Amniotic stem cell (primary cell): ENCODE measurements at places on chromosomes 1 and 21.

- DNase-seq: no peak
These were observed 41.3 kb downstream of the COL6A1 start for GRCh38 chr21:46022551-46023525.

DNA sequence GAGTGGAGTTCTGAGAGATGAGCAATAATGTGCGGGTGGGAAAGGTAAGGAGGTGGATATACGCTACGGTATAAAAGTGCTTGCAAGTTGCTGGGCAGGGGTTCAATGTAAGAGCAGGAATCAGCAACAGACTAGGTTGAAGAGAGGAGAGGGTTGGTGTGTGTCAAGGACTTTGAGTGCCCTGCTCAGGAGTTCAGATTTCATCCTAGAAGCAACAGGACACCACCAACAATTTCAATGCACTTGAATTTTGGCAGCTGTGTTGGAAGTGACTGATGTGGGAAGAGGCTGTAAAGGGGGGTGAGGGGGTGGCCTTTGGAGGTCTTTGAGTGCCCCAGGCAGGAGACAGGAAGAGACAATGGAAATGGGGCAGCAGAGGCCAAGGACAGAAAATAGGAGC, 57.3 kb downstream of the RHOU start:
- no peak for DNase-seq

GRCh38 chr21:45002381-45003204, 62.8 kb downstream of the SLX9 start:
- no peak for DNase-seq

DNA sequence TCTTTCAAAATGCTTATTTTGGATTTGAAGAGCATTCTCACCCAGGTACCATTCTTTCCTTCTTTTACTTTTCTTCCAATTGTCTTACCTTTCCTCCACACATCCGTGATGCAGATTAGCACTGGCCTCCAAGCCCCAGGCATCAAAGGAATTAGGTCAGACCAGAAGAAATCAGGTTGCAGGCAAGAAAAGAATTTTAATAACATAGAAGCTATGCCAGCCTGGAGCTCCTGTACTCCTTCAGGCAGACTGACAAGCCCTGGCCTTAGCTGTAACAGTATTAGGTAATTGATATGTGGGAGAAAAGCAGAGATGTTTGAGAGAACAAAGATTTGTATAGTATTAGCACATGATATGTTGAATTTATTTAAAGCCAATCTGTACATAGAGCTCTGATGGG, 390.4 kb upstream of the ADGRL2 start:
- no peak for DNase-seq

- DNase-seq: no peak
These were observed 1.9 kb upstream of the AMY2B start for GRCh38 chr1:103569493-103569892.

DNA sequence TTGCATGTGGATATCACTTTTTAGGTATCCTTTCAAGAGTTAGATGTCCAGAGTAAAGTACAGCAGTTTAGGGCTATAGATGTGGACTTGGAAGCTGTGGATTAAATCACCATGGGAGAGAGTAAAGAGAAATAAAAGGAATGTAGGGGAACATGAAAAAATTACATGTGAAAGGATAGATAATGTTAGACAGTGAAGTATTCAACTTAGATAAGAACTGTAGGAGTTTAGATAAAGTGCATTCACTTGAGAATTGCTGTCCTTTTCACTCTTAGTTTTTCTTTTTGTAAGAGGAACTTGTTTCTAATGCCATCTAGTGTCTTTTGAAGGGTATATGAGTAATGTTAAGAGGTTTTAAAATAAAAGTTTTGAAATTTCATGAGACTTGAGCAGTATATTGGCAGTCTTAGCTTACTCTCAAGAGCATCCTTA, 40.1 kb downstream of the MAST2 start:
- no peak for DNase-seq

DNA sequence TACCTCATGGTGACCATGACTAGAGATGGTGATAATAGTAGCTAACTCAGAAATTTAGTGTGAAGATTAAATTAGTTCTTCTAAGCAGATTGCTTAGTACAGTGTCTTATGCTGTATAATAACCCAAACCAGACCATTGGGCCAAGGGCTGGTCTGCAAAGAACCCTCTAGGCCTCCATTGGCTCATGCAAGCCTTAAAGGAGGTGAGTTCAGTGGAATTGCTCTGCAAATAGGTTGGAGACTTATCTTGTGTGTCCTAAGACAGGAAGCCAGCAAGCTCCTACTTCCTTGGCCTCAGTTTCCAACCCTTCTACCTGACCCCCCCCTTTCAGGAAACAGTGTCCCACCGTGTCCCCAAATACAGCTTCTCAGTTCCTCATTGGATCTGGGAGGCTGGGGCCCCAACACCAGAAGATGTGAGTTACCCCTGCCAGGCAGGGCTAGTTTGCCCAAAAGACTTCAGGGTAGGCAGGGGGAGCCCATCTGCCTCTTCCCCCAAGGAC, 1.9 kb upstream of the MEF2D start:
- DNase-seq: no peak

DNA sequence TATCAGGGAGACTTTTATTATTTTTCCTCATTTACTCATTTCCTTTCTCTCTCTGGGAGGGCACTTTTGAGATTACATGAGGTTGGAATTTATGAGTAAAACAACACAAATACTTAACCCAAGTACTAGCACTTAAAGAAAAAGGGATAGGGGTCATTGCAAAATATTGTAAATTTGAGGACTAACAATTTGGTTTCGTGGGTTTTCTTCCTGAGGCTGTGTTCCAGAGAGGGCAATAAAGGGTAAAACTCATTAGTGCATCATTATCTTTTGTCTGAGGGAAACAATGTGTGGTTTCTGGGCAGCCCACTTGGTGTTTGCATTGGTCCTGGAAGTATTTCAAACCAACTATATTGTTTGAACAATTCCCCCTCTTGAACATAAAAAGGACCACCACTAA, 96.5 kb downstream of the GREM2 start:
- no peak for DNase-seq

GRCh38 chr1:211305044-211305443, 21.6 kb upstream of the TRAF5 start:
- peak; percentile 32 for DNase-seq

DNA sequence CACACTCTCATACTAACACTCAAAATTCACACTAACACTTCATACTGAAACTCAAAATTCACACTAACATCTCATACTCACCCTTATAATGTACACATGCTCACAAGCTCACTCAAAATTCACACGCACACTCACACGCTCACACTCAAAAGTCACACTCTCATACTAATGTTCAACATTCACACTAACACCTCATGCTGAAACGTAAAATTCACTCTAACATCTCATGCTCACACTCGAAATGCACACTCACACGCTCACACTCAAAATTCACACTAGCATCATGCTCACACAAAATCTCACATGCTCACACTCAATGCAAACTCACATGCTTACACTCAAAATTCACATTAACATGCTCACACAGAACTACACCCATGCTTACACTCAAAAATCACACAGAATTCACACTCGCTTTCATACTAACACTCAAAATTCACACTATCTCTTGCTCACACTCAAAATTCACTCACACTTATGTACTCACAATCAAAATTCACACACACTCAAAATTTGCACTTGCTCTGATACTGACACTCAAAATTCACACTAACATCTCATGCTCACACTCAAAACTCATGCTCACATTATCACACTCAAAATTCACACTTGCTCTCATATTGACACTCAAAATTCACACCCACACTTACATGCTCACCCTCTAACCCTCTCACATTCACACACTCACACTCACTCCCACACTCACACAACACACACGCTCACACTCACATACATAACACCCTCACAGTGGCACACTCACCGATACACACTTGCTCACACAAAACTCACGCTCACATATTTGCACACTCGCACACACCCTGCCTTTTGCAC, 264.4 kb upstream of the VAMP3 start:
- no peak for DNase-seq

GRCh38 chr1:28108001-28108400, 19.6 kb upstream of the EYA3 start:
- no peak for DNase-seq

GRCh38 chr1:211915924-211916323, 85.4 kb upstream of the LPGAT1 start:
- DNase-seq: no peak

DNA sequence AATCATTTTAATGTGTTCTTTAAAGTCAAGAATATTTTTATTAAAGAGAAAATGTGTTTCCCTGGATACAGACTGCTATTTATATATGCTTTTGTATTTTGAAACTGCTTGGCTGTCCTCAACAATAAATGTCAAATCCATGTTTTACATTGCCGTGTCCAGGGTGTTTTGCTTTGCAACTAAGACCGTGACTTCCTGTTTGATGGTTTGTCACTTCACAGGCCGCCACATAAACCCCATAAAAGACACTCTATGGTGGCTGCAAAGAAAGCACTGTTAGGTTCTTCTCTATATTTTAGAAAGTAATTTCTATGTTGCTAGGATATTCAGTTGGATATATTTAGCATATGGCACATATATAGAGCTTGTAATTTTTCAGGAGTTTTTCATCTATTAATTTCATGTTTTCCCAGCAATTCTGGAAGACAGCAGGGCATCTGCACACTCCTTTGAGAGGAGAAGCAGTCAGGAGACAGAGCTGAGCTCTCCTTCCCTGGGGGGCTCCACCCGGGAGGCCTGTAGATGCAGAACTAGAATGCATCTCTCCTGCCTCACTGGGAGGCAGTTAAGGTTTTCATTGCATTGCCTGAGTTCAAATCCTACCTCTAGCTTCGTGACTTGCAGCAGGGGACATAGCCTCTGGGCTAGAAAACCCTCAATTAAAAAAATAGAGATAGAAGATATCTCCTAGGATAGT, 33.1 kb downstream of the PRDM2 start:
- DNase-seq: no peak

DNA sequence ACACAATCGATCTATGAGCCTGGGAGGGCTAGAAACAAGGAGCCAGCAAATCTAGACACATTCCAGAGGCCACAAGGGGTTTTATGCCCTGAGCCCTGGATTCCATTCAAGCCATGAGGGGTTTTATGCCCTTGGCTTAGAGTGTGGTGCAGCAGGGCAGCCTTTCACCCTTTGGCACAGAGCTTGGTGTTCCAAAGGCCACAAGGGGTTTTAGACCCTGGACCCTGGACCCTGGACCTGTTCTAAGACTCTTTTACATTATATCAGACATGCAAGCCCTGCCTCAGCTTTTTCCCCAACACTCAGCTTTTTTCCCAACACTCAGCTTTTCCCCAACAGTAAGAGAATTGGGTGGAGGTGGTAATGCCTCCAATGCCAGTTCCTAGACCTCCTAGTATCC, 13.3 kb downstream of the MSTO1 start:
- DNase-seq: no peak

- no peak for DNase-seq
These were observed 29.6 kb upstream of the CPLANE2 start for GRCh38 chr1:16266411-16267118.

GRCh38 chr1:180155182-180155682, 563 bp downstream of the QSOX1 start:
- no peak for DNase-seq

DNA sequence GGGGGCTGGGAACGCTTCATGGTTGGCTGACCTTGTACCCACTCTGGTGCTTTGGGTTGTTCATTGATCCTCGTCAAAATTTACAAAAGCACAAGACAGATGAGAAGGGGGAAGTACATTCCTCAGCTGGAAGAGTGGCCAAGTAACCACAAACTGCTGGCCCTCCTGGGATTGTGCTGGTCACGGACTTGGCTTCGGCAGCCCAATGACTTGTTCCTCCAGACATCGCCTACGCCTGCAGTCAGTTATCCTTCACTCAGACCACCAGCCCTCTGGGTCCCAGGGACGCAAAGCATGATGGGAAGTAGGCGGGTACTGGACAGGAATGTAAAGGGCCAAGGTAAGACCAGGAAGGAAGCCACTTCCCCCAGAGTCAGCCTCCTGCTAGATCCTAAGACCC, 53.1 kb downstream of the LMX1A start:
- DNase-seq: no peak

DNA sequence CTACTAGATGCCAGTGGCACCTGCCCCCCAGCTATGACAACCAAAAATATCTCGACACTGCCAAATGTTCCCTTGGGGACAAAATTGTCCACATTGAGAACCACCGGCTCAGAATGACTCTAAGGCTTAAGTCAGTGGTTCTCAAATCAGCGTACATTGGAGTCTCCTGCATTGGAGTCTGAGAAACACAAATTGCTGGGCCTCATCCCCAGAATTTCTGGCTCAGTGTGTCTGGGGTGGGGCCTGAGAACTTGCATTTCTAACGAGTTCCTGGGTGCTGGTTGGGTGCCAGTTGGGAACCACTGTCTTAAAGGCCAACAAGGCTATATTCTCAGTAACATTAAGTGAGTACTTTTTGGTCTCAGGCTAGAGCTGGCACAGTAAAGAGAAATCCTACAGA, 77.7 kb upstream of the GADD45A start:
- DNase-seq: no peak

DNA sequence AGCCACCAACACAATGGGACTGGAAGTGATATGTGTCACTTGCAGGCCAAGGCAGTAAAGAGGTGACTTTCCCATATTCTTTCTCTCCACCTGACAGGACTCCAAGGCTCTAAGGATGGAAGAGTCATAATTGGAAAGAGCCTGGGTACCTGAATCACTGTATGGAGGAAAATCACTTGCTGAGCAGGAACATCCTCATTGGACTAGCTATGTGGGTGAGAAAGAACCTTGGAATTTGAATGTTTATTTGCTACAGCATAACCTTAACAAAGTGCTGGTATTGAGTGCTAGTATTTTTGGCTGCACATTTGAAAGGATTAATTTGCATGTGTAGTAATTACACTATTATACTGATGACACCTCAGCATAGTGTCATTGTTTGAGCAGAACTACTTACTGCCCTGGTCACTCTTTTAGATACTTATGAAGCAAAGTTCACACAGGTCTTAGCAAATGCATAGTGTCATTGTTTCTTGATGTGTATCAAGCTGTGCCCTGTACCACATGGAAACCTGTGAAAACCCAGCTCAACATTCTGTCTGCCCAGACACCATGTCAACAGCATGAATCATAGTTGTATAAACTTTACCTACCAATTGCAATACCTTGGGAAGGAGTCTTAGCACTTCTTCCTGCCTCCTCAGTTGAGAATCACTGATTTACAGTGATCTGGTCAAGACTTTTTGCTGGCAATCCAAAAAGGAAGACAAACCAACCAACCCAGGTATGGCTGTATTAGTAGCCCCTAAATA, 5.1 kb upstream of the S100A10 start:
- no peak for DNase-seq

GRCh38 chr1:226625832-226626576, 77.4 kb downstream of the STUM start:
- DNase-seq: no peak

DNA sequence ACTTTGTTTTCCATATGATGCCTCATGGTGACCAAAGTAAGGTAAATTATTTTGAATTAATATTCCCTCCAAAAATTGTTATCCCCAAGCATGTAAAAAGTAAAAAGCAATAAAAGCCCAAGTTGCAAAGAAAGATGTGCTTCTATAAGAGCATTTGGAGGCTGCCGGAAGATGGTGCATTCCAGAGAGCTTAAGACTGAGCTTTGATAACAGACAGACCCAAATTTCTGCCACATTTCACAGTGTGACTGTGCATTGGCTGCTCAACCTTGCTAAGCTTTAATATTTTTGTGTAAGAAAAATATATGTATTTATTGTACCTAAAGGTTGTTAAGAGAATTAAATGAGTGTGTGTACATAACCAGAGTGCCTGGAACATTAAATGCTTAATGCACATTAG, 67.9 kb downstream of the CYYR1 start:
- no peak for DNase-seq
